Kidney glomerular epithelial cell (primary cell): ENCODE measurements at places on chromosomes 12 and 14.
A peak's percentile ranks its signal among the peaks of the same experiment; 100 is the strongest.

- DNase-seq = no peak
These were observed 51.7 kb upstream of the MYF6 start for GRCh38 chr12:80655751-80656150.

DNA sequence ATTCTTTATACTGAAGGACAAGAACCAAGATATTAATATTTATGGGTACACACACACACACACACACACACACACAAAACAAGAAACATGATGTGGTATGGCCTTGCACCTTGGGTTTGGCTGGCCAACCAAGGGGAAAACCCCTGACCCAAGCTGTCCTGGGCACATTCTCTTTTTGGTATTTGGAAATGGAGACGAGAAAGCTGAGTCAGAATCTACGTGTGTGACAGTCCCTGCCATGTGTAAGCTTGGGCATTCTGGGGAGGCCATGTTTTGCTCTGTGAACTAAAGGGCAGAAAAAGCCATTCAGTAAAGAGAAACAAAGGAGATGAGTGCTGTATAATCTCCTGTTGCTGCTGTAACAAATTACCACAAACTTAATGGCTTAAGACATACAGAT lies 35.6 kb downstream of the PTGER2 start:
- no peak for DNase-seq

DNA sequence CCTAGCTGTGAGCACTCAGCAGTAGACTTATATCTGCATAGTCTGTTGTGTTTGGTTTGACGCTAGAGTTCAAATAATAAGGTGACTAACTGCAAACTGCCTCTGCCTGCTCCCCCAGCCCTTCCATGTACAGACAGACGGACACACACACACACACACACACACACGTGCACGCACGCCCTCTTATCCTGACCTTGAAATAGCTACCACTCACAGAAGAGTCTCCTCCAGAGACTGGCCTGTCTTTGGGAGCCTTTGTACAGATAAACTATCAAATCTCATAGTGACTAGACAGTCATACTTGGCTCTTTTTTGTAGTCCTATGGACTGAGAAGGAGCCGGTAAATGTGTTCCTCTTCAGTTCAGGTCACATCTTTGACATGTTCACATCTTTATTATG lies 158.4 kb downstream of the FBXL14 start:
- DNase-seq = no peak

DNA sequence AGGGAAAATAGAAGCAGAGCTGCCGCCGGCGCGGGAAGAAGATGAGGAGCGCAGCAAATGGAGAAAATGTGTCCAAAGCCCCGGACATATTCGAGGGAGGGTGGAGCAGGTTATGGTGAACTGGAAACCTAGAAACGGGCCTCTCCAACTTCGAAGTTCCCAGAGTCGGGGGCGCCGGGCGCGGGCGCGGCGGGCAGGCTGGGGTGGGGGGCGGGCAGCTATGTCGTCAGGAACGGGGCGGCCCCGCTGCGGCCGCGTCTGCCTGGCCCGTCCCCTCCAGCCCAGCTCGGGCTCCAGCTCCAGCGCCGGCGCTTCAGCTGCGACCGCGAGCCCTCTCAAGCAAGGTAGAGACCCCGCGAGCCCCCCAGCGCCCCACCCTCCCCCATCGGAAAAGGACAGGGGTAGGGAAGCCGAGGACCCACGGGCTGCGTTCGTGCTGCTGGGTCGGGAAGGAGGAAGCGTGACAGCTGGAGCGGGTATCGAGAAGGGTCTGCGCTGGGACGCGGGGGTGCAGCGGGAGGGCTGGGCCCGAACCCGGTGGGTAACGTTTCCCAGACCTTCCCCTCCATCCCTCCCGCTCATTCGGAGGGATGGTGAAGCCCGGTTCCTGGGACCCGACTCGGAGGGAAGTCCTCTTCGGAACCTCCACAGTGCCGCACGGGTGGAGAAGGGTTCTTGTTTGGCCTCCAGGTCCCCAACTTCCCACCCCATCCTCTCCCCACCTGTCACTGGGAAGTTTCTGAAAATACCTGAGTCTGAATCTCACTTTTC lies 1.0 kb downstream of the DGKA start:
- peak; percentile 26 for DNase-seq

DNA sequence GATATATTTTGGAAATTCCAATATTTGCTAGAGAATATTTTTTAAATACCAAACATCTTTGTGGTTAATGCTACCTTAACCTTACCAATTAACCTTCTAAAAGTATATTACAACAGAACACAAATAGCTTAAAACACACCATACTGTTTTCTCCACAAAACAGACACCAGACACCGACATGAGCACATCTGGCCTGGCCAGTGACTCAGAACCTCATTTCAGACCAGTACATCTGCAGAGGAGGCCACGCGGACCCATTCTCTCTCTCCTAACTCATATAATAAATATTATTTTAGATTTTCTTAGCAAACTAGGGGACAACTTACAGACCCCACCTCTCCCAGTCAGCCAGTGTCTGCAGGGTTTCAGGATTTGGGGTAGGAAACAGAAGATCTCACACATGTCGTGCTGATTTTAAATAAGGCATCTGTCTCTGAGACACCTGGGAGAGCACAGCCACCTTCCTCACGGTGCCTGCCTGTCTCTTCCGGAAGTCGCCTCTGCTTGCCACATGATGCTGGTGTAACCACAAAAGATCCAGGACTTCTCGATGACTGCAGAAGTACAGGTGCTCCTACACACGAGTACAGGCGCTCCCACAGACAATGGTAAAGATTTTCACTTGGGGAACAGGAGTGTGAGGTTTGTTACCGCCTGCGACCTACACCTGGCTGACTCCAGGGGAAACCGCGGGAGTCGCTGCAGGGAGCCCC lies 9.7 kb upstream of the ANKLE2 start:
- DNase-seq = no peak

- DNase-seq = no peak
These were observed 168.4 kb upstream of the LRIG3 start for GRCh38 chr12:59088673-59089072.

DNA sequence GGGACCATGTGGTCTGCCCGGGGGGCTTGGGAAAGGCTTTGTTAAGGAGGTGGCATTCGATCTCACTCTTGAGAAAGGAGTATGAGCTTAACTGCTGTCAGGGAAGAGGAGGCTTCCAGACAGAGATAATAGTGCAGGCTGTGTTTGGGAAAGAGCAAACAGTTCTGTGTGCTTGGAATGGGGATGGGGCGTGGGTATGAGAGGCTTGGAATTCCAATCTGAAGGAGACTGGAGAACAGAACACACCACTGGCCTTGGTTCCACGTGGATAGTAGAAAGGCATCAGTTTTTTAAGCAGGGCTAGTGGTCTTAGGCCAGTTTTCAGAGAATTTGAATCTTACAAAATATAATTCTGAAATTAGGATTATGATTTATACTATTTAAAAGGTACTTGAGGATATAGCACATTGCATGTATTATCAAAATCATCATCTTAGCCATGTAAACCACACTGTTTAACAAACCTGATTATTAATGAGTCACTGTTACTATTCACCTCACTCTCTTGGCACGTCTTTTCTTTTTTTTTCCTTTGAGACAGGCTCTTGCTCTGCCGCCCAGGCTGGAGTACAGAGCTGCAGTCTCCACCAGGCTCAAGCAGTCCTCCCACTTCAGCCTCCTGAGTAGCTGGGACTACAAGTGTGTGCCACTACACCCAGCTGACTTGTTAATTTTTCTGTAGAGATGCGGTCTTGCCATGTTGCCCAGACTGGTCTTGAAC lies 38.5 kb upstream of the KCNK13 start:
- no peak for DNase-seq

DNA sequence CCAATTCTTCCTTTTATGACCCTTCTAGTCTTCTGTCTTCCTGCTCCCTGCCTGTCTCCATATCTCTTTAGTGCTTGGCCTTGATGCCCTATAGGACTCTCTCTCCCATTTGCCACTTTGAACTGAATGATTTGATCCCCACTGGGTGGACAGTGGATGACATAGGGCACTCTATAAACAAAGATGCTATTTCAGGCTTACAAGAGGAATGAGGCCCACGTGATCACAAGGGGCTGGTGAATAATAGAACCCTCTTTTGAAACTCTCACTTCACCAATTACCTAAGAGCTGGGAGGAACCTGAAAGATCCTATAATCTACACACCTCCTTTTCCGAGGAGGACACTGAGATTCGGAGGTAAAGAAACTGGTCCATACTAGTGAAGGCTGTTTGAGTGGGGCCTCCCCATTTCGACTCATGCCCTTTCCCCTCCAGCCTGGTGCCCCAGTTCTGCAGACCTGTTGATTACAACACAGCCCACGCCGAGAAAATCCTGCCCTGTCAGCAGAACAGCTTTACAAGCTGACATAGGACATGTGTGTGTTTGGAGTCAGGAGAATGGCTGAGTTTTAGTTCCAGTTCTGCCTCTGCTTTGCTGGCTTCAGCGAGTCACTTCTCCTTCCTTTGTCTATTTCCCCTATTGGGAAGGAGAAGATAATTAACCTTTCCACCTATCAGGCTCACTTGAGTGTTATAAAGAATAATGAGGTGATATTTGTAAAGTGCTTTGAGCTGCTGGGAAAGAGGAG lies 400.3 kb downstream of the ZFP36L1 start:
- DNase-seq = no peak

DNA sequence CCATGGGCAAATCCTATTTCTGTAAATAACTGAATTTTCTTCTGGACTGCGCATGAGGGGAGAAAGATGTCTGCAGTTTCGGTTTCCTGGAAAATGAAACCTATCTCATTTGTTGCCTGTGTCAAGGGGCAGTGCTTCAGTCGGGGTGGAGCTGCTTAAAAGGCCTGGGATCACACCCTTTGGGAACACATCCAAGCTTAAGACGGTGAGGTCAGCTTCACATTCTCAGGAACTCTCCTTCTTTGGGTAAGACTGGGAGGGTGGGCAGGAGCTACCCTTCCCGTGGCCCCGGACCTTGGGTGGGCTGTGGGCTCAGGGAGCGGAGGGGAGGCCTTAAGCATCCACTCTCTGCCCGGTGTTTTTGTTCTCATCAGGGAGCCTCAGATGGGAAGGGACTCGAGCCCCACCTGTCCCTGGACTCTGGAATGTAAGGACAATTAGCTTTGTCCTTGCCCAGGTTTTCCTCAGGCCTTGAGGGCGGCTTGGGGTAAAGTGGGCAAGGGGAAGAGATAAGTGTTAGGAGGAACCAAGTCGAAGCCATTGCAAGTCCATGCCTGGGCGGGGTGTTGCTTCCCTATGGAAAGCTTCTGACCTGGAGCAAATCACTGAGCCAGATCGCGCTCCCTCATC lies at the start of gene IFI27:
TSS of gene IFI27 (plus strand) at position 185 of the 630 bp plus-strand sequence.
- no peak for DNase-seq

- DNase-seq = no peak
These were observed 319.4 kb downstream of the VRK1 start for GRCh38 chr14:97116546-97116945.

DNA sequence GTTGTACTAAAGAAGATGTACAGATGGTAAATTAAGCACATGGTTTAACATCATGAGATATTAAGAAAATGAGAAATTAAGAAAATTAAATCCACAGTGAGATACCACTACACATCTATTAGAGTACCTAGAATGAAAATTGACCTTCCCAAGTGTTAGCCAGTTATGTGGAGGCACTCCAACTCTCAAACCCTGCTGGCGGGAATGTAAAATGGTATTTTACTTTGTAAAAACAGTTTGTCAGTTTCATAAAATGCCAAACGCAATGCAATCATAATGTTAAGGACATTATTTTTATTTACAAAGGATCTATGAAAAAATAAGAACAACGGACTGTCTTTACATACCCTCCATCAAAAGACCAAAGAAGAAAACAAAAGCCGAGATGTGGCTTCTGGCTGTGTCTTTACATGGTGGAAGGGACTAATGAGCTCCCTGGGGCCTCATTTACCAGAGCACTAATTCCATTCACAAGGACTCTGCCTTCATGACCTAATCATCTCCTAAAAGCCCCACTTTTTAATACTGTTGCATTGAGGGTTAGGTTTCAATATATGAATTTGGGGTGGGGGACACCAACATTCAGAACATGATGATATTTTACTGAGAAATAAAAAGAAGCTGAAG lies 1178.7 kb downstream of the AACS start:
- no peak for DNase-seq

DNA sequence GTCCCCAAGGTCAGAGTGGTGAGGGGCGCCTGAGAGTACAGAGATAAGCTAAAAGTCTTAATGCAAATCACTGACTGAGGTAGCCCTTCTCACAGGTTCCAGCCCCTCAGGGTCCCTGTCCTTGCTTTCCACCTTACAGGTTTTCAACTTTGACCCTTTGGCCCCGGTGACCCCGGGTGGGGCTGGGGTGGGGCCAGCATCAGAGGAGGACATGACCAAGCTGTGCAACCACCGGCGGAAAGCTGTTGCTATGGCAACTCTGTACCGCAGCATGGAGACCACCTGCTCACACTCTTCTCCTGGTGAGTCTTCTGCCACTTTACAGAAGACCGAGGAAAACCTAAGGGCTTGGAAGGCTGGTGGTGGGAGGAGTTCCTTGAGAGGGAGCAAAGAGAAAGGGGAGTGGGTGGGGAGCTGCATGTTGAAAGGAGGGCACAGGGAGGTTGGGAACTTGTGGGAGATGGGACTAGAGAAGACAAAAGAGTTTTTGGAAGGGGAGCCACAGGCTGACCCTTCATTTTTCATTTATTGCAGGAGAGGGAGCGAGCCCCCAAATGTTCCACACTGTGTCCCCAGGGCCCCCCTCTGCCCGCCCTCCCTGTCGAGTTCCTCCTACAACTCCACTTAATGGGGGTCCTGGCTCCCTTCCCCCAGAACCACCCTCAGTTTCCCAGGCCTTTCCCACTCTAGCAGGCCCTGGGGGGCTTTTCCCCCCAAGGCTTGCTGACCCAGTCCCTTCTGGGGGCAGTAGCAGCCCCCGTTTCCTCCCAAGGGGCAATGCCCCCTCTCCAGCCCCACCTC lies 2.4 kb downstream of the MBD6 start:
- no peak for DNase-seq

DNA sequence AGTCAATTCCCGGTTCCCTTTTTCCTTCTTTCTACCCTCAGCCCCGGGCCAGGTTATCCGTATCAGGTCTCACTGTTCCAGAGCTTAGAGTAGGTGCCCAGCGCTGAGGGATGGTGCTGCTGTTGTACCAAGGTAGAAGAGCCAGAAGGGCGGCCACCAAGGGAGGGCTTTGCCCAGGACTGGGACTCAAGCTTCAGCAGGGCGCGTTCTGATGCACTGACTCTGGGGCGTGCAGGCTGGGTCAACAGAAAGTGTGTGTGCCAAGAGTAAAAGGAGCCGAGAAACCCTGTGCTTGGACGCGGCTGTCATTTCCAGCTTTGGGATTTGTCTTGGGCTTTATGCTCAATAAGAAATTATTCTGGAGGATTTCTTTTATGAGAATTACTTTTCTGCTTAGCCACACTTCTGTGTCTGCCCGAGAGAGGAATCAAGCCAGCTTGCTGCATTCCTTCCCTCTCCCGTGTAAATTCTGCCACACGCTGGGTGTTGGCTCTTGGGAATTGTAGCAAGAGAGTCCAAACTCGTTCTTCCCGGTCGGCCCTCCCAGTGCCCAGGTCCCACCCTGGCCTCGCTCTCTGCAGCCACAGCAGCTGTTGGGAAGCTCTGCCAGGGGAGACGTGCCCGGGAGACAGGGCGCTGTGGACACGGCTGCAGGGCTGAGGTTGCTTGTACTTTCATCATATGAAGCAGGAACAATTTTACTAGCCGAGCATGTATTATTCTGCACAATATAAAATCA lies 98.0 kb downstream of the FBXL14 start:
- no peak for DNase-seq
